Kidney epithelial cell (primary cell): ENCODE measurements at places on chromosomes 11 and 22.

GRCh38 chr11:35040221-35040942, 98.6 kb upstream of the CD44 start:
- DNase-seq = no peak

DNA sequence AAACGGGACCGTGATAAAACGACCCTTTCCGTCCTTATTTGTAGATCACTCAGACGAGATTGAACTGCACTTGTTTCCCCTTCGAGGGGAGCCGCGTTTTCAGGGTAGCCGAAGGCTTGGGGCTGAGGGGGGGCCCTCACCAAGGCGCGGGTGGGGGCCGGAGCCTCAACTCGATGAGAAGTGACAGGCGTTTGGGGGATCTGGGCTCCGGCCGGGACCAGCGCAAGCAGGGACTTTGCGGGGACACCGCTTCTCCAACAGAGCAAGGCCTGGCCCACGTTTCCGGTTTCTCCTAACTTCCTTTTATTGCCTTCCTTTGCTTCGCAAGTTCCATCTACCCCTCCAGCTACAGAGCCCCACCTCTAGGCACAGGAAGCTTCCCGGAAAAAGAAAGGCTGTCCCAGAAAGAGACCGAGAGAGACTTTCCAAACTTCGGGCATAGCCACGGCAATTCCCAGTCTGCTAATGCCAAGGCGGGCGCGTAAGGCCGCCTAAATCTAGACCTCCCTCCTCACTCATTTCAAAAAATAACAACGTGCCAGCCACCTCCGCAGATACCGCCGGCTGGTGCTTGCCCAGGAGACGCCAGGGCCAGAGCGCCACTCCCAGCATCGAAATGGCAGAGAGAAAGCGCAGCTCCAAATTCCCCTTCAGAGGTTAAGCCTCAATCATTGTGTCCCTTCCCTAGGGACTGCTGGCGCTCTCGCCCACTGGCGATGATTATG, 6.6 kb downstream of the PAX6 start:
- DNase-seq = no peak

GRCh38 chr22:28761449-28761755, 11.1 kb upstream of the CCDC117 start:
- no peak for DNase-seq

- no peak for DNase-seq
Measured at GRCh38 chr22:49753961-49754695, 73.5 kb downstream of the BRD1 start.

DNA sequence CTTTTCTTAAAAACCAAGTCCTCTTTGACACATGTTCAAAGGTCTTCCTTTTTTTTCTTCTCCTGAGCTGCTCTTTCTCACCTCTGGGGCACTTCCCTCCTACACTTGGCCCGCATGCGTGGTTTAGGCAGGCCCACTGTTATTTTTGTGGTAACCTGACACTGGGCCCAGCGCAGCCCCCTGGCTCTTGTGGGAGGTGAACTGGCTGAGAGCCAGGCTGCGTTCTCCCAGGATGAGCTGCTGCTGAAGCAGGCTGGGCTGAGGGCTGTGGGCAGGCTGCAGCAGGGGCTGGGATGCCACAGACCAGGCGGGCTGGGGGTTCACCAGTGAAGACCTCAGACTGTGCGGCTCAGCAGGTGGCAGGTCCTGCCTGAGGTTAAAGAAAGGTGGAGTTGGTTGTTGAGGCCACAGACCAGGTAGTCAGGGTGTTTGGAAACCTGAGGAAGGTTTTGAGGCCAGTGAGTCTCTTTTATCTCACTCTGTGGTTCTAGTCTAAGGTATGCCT, 72.4 kb downstream of the TEAD1 start:
- DNase-seq = peak; percentile 84

DNA sequence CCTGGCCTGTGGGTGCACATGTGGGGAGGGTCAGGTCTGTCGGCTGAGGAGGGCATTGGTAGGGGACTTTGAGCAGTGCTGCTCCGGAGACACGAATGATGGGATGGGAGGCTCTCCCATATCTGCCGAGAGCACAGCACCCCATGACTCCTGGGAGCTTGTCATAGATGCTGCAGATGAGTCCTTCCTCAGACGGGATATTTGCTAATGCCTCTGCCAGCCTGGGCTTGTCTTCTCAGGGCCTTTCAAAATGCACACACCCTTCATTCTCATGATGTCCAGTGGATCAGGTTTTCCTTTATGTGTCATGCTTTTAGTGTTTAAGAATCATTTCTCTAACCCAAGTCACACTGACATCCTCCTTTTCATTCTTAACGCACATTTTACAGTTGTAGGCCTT, 8.1 kb upstream of the RNH1 start:
- no peak for DNase-seq

DNA sequence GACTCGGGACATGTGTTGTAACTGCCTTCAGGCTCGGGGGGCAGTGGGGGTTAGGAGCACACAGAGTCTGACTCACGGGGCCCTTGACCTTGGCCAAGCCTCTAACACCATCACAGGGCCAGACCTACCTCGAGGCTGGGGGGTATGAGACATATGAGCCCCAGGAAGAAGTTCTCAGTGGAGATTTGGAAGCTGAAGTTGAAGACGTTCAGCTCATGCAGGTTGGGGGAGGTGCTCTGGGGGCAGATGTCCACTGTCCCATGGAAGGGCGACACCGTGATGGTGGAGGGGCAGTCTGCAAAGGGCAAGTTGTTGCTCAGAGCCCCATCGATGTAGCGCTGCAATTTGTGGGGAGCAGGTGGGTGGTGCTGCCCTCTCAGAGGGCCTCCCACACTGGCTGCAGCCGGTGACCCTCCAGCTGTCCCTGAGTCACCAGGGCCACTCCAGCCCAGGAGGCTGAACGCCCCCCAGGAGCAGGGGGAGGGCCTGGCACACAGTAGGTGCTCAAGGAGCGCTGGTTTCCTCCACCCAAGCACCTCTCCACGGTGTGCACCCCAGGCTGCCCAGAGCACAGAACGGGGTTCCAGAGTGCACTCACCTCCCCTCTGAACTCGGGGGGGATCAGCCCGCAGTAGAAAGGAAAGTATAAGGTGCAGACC, 2.5 kb downstream of the PNPLA5 start:
- DNase-seq = no peak

DNA sequence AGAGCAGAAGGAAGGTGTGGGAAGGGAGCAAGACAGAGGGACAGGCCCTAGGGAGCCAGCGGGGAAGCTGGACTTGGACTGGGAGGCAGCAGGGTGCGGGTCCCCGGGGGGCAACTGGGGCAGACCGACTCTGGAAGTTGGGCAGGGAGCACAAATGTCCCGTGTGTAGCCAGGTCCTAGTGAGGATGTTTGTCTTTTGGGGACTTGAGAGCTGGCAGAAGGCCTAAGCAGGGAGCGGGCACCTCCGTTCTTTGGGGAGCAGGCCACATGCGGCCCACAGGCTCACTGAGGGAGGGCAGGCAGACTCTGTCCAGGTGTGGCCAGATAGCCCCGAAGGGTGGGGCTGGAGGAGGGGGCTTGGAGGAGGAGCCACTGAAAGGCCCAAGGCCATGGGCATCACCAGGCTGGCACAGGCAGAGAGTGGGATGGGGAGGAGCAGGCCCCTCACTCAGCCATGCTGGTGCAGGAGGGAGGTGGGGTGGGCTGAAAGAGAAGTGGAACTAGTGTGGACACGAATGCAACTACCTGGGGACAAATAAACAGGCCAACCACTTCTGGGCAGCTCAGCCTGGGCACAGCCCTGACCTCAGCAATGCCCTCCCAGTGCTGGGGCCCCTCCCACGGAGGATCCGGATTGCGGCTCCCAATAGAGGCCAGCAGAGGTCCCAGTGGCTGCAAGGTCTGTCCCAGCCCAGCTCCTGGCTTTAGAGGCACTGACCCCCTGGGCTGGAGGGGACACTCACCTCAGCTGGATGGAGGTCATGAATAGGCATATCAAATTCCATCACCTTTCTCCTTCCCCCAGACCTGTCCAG, 1.3 kb upstream of the SCARF2 start:
- no peak for DNase-seq

GRCh38 chr22:25447067-25447685, 117.3 kb upstream of the GRK3 start:
- no peak for DNase-seq
